ENCODE measurements at places on chromosomes 7 and 10. TPM values are rescaled to one million over a fixed set of nuclear protein-coding genes. Genes with fewer than 3 reads are reported as not detected.

The GIMAP8 gene
- not detected for total RNA-seq

GRCh38 chr10:12194752-12195271 lies 879 bp downstream of the NUDT5 start:
- peaks cover 14% of the 10 kb centered on the region for H3K36me3 ChIP-seq
- H3K4me3 ChIP-seq = peak overlapping the region; percentile 79
- peaks cover 12% of the 10 kb centered on the region for H3K4me1 ChIP-seq
- H3K27me3 ChIP-seq = no peaks in the 10 kb centered on the region
- DNase-seq = peak; percentile 40
- peak overlapping the region; percentile 88 for H3K27ac ChIP-seq

The ANKRD7 gene
- total RNA-seq = not detected

The PLEKHS1 gene
- total RNA-seq = not detected

DNA sequence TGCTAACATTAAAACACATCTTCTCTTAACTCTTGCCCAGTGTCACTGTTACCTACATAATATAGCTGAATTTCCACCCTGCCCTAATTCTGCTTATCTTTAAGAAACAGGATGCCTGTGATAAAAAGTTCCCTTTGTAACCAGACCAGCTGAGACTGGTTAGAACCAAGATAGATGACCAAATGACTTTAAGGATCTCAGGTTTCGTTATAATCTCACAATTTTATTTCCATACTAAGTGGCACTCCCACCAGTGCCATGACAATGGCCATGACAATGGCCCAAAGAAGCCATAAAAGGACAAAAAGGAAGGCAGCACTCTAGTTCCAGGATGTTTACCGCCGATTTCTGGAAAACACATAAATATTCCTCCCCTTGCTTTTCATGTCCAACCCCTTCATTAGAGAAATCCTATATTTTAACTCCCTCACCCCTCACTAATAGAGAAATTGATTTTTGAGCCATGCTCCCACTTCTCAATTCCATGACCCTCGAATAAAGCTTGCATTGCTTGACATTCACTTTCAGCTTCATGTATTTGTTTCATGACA lies 126.1 kb downstream of the ELAPOR2 start:
- no peak for DNase-seq
- peaks cover 5% of the 10 kb centered on the region for H3K36me3 ChIP-seq
- H3K27me3 ChIP-seq = no peaks in the 10 kb centered on the region
- no peak overlapping the region for H3K27ac ChIP-seq

GRCh38 chr10:101682172-101682825 lies 12.7 kb downstream of the FBXW4 start:
- no peaks in the 10 kb centered on the region for H3K36me3 ChIP-seq
- H3K4me3 ChIP-seq = no peak overlapping the region
- no peak overlapping the region for H3K27ac ChIP-seq
- no peak for DNase-seq
- no peaks in the 10 kb centered on the region for H3K4me1 ChIP-seq

DNA sequence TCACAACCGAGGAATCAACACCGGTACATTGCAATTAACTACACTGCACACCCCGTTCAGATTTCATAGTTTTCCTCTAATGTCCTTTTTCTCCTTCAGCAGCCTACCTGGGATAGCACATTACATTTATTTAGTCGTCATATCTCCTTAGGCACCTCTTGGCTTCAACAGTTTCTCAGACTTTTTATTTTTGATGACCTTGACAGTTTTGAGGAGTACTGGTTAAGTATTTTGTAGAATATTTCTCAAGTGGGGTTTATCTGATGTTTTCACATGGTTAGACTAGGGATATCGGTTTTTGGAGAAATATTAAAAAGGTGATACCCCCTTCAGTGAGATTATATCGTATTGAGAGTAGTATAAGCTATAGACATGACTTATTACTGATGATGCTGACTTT lies 87.0 kb upstream of the GLCCI1 start:
- no peaks in the 10 kb centered on the region for H3K4me1 ChIP-seq
- H3K36me3 ChIP-seq = no peaks in the 10 kb centered on the region
- no peak overlapping the region for H3K27ac ChIP-seq
- no peaks in the 10 kb centered on the region for H3K27me3 ChIP-seq

DNA sequence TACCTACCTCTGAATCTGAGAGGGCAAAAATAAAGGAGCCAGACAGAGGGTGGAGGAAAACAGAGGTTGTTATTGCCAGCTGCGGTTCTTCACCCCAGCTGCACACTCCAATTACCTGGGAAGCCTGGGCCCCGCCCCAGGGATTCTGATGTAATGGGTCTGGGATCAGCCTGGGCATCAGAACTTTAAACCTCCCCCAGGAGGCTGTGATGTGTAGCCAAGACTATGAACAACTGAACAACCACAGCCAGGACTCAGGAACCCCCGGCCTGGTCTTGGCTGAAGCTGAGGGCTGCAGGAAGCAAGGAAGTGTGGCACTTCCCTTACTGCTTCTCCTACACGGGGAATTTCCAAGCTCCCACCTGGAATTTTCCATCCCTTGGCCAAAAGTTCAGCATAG lies 89.3 kb downstream of the HIP1 start:
- no peak for DNase-seq
- no peak overlapping the region for H3K4me3 ChIP-seq
- H3K4me1 ChIP-seq = peaks cover 16% of the 10 kb centered on the region
- H3K27ac ChIP-seq = 0 out of 2 replicates have a peak overlapping the region, but pooled peaks have one; percentile 45

GRCh38 chr10:11522821-11523245 lies 88.6 kb downstream of the USP6NL start:
- no peak for DNase-seq
- no peaks in the 10 kb centered on the region for H3K36me3 ChIP-seq
- H3K4me1 ChIP-seq = no peaks in the 10 kb centered on the region
- H3K27ac ChIP-seq = no peak overlapping the region
- no peaks in the 10 kb centered on the region for H3K27me3 ChIP-seq

DNA sequence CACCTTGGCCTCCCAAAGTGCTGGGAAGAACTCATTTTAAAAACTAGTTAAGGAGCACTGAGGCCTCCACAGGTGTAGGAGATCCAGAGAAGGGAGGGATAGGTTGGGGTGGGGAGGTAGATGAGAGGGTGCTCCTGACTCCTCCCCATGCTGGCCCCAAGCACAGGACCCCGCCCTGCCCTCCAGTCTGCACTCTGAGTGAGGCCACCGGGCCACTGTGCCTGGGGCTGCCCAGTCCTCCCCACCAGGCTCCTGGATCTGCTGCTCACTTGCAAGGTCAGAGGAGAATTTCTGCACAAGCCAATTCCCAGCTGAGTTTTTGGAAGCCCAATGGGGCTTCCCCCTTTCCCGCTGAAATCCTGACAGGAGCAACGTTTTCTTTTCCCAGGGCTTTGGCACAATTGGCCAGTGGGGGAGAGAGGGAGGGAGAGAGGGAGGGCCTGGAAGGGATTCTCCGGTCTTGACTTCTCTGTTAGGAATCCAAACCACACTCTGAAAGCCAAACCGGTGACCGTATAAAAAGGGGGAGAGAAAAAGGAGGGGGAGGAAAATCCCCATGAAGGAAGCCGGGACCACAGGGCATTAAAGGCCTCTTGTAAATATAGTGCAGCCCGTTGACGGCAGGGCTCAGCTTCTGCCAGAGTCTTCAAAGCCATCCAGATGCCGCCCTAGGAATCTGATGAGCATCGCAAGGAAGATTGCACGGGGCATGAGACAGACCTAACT lies 116.2 kb downstream of the SH3PXD2A start:
- DNase-seq = peak; percentile 61
- no peaks in the 10 kb centered on the region for H3K27me3 ChIP-seq
- no peaks in the 10 kb centered on the region for H3K36me3 ChIP-seq
- H3K4me3 ChIP-seq = no peak overlapping the region
- H3K27ac ChIP-seq = no peak overlapping the region
- H3K4me1 ChIP-seq = no peaks in the 10 kb centered on the region

The HOXA7 gene
- total RNA-seq = not detected

GRCh38 chr7:72405418-72405817 lies 6.7 kb downstream of the CALN1 start:
- H3K4me3 ChIP-seq = no peak overlapping the region
- H3K27ac ChIP-seq = no peak overlapping the region
- DNase-seq = no peak
- no peaks in the 10 kb centered on the region for H3K36me3 ChIP-seq

- H3K27ac ChIP-seq = no peak overlapping the region
- H3K4me3 ChIP-seq = no peak overlapping the region
- H3K27me3 ChIP-seq = peaks cover 3% of the 10 kb centered on the region
- H3K36me3 ChIP-seq = no peaks in the 10 kb centered on the region
Observed at GRCh38 chr10:18397906-18398305, 253.5 kb downstream of the NSUN6 start.

GRCh38 chr10:8095959-8096358 lies 41.5 kb downstream of the GATA3 start:
- no peaks in the 10 kb centered on the region for H3K4me1 ChIP-seq
- no peaks in the 10 kb centered on the region for H3K36me3 ChIP-seq
- H3K27me3 ChIP-seq = no peaks in the 10 kb centered on the region
- no peak overlapping the region for H3K4me3 ChIP-seq

The HTR7 gene
- total RNA-seq = 41.0 TPM

DNA sequence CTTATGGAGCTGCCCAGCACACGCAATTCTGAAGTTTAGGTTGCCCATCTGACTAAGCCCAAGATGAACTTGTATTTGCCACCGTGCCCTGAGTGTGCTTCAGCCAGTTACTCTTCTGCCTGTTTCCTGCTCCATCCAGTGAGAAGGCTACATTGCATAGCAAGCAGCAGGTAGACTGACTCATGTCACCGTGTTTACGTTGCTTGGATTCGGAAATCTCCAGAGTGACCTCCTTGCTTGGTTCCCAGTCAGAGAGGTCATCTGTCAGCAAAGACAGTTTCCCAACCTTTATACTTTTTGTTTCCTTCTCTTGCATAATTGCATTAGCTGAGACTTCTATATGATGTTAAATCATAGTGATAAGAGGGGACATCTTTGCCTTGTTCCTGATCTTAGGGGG lies 30.9 kb downstream of the NACAD start:
- no peaks in the 10 kb centered on the region for H3K36me3 ChIP-seq
- H3K27me3 ChIP-seq = no peaks in the 10 kb centered on the region
- DNase-seq = no peak
- H3K4me3 ChIP-seq = no peak overlapping the region

Measured in GM23338 (cell line).